ENCODE measurements at places on chromosomes 3 and 15.

DNA sequence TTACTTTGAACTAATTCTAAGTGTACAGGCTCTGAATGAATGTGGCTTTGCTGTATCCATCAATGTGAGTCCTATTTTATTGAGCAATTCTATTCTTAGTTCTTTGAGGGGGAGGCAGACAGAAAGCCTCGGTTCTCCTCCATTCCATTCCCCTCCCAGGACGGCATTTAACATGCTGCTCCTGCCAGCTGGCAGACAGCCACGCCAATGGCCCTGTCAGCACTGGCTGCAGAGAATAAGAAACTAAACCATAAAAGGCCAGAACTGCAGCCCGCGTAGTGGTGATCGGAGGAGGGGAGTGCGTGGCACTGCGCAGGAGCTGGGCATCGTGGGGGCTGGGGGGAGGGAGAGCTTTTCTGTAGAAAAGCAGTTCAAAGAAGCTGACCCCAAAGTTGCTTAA lies 76.0 kb upstream of the HACD2 start:
- DNase-seq = peak; percentile 72

- peak; percentile 75 for DNase-seq
These were observed 21.5 kb downstream of the CFAP161 start for GRCh38 chr15:81155375-81156218.

DNA sequence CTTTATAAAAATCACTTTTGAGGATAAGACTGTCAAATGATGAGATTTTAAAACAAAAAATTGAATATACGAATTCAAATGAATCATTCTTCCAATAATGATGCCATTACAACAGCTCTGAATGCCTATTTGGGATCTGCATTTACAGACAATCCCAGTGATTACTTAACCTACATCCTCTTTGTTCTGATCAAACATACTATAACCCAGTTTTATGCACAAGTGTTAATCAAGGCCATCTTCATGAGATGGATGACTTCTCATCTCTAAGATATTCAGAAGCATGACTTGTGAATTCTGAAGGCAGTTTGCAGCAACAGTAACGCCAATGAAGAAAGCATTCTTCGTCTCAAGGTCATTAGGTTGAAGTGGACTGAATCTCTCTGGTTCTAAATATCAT lies 90.3 kb upstream of the MEX3B start:
- no peak for DNase-seq

GRCh38 chr3:72232331-72232730 lies 447.4 kb upstream of the PROK2 start:
- DNase-seq = no peak

DNA sequence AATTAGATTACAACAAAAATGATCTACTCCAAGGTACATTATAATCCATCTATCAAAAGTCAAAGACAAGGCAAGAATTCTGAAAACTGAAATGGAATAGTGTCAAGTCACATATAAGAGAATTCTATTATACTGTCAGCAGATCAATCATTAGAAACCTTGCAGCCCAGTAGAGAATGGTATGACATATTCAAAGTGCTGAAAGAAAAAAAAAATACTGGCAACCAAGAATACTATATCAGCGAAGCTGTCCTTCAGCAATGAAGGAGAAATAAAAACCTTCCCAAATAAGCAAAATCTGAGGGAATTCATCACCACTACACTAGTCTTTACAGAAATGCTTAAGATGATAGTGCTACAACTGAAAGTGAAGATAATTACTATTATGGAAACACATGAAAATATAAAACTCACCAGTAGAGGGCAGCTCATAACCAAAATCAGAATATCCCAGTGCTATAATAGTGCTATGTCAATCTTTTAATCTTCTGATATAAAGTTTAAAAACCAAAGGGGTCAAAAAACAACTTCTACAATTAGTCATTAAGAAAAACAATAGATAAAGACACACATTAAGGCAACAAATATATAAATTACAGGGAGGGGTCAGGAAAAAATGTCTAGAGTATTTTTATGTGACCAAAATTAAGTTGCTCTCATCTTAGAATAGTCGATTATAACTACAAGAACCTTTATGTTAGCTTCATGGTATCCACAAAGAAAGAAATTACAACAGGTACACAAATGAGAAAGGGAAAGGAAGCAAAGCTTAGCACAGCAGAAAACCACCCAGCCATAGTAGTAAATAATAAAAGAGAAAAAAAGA lies 190.7 kb upstream of the CNTN6 start:
- DNase-seq = peak; percentile 22

GRCh38 chr3:126104028-126104635 lies 20.2 kb upstream of the SLC41A3 start:
- no peak for DNase-seq

GRCh38 chr15:31957581-31957980 lies 72.7 kb upstream of the CHRNA7 start:
- no peak for DNase-seq

- no peak for DNase-seq
These were observed 113.7 kb downstream of the LRIG1 start for GRCh38 chr3:66386925-66387650.

GRCh38 chr3:184372911-184373310 lies 5.1 kb downstream of the THPO start:
- no peak for DNase-seq

GRCh38 chr3:133037436-133037835 lies 755 bp upstream of the TMEM108 start:
- DNase-seq = no peak

DNA sequence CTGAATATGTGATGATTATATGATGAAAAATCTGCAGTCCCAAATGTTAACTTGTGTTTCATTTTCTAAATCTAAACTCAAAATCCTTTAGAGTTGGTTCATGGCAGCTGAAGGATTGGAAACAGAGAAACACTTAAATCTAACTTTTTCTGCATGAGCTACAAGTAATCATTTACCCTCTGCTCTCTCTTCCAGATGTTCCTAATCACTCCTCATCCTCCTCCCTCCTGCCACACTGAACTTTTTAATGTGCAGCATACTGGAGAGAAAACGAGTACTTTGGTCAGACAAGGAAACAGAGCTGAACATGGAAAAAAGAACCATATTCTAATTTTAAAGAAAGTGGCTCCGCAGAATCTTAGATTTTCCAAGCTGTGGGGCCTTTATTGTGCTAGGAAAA lies 321.2 kb upstream of the COL8A1 start:
- DNase-seq = no peak

- no peak for DNase-seq
These were observed 32.6 kb upstream of the THUMPD3 start for GRCh38 chr3:9330166-9330703.

- peak; percentile 61 for DNase-seq
These were observed 9.9 kb downstream of the KY start for GRCh38 chr3:134640872-134641470.

DNA sequence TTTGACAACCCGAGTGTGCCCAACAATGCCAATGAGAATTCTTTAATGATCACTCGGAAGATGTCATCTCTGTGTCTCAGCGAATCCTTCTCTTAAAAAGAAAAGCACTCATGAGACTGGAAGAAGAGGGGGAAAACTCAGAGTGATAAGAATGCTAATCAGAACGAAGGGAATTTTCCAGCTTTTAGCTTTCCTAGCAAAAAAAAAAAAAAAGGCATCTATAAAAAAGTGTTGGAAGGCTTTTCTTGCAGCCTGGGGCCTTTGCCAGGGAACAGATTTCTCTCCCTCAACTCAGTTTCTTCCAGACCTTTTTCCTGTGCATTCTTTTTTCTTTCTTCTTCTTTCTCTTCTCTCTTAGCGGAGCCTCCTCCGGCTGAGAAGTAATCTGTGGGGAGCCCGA lies 80.5 kb upstream of the NEO1 start:
- no peak for DNase-seq

Measured in epithelial cell of esophagus (primary cell).